ENCODE measurements at places on chromosomes 16 and 17.

GRCh38 chr17:64001763-64002529, 3.8 kb downstream of the PRR29 start:
- DNase-seq: no peak

DNA sequence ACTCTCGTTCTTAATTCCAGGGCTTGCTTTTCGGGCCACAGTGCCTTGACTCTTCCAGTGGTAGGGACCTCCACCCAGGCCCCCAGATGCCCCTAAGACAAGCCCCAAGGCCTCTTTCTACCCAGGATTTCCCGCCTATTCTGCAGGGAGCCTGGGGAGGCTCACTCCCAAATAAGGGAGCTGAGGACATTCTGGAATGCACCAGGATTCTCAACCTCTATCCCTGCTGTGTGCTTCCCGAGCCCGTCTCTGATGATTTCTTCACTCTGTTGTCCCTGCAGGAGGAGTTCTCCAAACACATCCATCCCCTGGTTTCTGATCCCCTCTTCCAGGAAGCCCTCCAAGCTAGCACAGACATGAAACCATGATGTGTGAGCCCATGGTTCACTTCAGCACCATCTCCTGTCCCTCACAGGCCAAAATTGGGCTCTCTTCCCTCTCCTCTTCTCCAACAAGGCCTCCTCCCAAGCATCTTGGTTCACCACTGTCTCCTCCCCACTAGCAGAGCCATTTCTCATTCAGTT, 255.9 kb downstream of the KATNIP start:
- no peak for DNase-seq

- DNase-seq: no peak
Observed at GRCh38 chr17:65277576-65277975, 140.4 kb downstream of the RGS9 start.

DNA sequence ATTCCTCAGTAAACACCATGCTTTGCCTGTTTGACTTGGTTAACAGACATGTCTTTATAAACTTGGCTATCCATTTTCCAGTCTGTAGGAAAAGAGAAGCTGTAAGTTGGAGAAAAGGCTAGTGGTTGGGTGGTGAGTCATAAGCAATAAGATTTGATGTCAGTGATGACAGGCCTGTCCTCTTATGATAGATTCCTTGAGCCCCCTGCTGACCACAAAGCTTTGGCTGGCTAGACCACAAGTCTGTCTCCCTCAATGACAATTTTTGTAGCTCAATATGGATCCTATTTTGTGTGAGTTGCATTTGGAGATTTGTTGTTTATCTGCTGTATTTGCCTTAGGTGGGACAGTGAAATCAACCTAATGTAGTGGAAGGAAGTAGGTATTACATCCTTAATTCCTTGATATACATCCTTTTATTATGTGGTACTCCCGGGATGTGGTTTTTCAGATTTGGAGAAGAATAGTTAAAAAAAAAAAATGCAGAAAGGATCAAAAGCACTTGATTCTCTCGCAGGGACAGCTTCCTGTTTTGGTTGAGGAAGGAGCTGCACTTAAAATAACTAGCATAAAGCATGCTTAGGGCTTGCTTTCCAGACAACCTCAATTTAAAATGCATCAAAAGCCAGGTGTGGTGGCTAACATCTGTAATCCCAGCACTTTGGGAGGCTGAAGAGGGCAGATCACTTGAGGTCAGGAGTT, 67.4 kb downstream of the SIAH1 start:
- no peak for DNase-seq
